ENCODE measurements at places on chromosomes 5 and 9. TPM values are rescaled to one million over a fixed set of nuclear protein-coding genes. Genes with fewer than 3 reads are reported as not detected.

PCAT7 gene
- total RNA-seq, result not detected

ZNF608 gene
- total RNA-seq, result 15.5 TPM

OTP gene
- total RNA-seq, result not detected

SLC34A3 gene
- total RNA-seq, result 0.46 TPM
